ENCODE measurements at places on chromosomes 4 and X. TPM values are rescaled to one million over a fixed set of nuclear protein-coding genes. Genes with fewer than 3 reads are reported as not detected.

DNA sequence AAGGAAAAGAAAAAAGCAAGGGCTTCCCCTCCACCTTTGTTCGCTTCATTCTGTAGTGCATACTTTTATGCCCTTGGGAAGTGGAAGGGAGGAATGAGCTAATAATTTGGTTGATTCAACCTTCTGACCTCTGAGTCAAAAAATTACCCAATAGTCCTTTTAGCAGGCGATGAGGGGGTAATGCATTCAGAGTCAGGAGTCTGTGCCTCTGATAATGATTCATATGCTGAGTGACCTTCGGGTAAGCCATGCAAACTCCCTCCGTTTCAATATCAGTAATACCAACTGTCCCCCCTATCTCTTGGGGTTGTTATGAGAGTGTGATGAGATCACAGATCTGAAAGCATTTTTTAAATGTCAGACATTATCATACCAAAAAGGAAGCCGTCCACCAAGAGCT is 41.6 kb upstream of the ACSL4 start:
- no peak for DNase-seq

GRCh38 chr4:128305942-128306341 is 18.3 kb upstream of the PGRMC2 start:
- DNase-seq = no peak

- no peak for DNase-seq
These were observed 33.0 kb downstream of the NSG1 start for GRCh38 chr4:4419896-4420295.

- no peak for DNase-seq
These were observed 81.5 kb downstream of the PJA1 start for GRCh38 chrX:69083801-69084200.

- DNase-seq = no peak
These were observed 11.3 kb downstream of the FRG2 start for GRCh38 chr4:190015538-190016368.

DNA sequence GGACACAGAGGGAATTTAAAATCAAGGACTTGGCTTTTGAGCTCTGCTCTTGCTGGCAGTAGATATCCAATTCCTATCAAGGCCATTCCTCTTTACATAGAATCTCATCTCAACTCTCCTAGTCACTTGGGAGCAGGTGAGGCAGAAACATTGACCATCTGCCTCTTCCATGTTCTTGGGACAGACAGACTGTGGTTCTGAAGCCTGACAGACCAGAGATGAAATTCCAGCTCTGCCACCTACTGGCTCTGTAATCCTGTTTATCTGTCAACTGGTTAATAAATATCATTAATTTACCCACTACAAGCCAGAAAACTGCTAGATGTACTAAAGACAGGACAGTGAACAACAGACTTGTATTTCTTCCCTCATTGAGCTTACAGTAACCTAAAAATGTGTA is 300.8 kb downstream of the ADGRL3 start:
- no peak for DNase-seq

GRCh38 chr4:1026115-1026514 is 14.7 kb downstream of the FGFRL1 start:
- peak; percentile 32 for DNase-seq

DNA sequence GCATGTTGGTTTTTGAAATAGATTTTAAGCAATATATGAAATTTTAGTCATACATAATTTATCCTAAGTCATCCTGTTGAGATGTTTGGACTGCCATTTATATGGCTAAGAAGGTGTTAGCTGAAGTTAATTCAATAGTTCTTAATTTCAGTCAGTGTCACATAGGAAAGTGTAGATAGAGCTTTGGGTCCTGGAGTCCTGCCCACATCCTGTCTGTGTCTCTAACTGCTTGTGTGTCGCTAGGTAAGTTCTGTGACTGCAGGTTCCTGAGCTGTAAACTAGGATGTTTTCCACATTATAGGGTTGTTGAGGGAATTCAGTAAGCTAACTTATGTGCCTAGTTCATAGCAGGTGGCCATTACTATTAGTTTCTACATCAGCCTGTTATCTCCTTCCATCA is 20.7 kb downstream of the OFD1 start:
- DNase-seq = peak; percentile 37

DNA sequence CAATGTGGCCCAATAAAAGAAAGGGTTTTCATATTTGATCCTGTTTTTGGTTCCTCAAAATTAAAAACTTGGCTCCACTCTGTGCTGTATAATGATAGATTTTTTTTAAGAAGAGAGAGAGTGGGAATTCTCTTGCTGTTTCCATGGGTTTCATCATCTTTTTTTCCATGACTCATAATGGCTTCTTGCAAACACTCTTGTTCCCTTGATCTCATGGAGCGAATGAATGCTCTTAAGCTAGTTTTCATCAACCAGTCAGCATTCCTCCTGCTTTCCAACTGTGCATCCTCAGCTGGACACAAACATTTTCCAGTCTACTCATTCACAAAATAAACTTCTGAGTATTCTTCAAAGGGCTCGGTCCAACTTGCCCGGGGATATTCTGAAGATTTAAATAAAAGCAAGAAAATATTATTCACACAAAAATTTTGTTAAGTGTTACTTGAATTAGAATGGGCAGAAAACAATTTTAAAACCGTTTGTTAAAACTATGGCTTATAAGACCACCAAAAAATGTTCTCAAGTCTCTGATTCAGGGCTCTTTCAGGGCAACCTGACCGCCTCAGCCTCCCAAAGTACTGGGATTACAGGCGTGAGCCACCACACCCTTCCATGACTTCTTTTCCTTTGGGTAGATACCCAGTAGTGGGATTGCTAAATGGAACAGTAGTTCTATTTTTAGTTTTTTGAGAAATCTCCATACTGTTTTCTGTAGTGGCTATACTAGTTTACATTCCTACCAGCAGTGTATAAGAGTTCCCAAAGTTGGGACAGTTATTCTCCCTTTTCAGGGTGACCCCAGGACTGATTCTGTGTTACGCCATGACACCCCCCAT is 64.7 kb downstream of the TMEM156 start:
- no peak for DNase-seq

- no peak for DNase-seq
These were observed 8.4 kb downstream of the UBE2K start for GRCh38 chr4:39706334-39706733.

GRCh38 chr4:14329228-14329627 is 673.1 kb upstream of the CPEB2 start:
- DNase-seq = no peak

DNA sequence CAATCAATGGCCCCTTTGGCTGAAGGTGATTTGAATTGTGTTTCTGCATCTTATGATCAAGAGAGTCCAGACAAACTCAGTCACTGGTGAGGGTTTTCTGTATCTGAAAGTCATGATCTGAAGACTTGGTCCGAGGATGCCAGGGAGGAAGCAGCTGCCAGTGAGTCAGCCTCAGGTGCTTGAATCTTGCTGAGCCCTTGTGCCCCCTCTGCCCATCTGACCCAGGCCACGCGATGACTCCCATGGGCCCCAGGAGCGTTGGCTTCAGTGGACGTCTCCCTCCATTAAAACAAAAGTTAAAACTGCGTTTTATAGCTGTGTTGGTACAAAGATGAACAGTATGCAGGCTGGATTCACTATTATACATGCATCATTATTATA is 62.0 kb downstream of the HTRA3 start:
- no peak for DNase-seq

- DNase-seq = no peak
These were observed 299.0 kb downstream of the KCNIP4 start for GRCh38 chr4:21649391-21650090.

GRCh38 chr4:100299046-100299840 is 109.0 kb upstream of the DDIT4L start:
- DNase-seq = no peak

- no peak for DNase-seq
These were observed 216.3 kb upstream of the BCOR start for GRCh38 chrX:40314070-40314469.

- DNase-seq = no peak
These were observed 17.0 kb downstream of the MRFAP1 start for GRCh38 chr4:6657242-6658208.

The SSX4 gene
- total RNA-seq = not detected

The CYP4V2 gene
- 16.6 TPM for total RNA-seq

The ACTRT1 gene
- total RNA-seq = not detected

The GPR143 gene
- not detected for total RNA-seq

The NCAPG gene
- 93.8 TPM for total RNA-seq
